ENCODE measurements at places on chromosomes 3 and 15. TPM values are rescaled to one million over a fixed set of nuclear protein-coding genes. Genes with fewer than 3 reads are reported as not detected.
A peak's percentile ranks its signal among the peaks of the same experiment; 100 is the strongest.

The PCLAF gene
- 16.6 TPM for total RNA-seq

The RPUSD3 gene
- total RNA-seq, result 47.2 TPM

The RMDN3 gene
- total RNA-seq, result 29.3 TPM

The CNTN4 gene
- 68.9 TPM for total RNA-seq

The SLC9C1 gene
- total RNA-seq, result 0.69 TPM

DNA sequence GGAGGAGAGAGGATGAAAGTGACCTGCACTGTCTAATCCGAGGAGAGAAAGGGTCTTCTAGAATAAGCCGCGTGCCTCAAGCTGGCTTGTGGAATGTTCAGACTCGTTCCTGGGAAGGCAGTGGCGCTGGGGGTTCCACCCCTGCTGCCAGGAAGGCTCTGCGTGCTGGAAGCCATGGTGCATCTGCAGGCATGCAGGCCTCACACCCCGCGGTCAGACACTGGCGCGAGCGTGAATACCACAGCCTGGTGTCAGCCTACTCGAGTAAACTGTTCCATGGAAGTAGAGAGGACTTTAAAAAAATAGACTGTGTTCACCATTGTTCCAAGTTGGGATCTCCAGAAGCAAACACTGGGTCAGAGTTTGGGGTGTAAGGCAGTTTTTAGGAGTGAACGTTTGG, 25.9 kb upstream of the GABRG3 start:
- DNase-seq, result no peak
- H3K27ac ChIP-seq, result no peak overlapping the region
- peaks cover 5% of the 10 kb centered on the region for H3K27me3 ChIP-seq
- no peak overlapping the region for H3K4me3 ChIP-seq
- H3K36me3 ChIP-seq, result no peaks in the 10 kb centered on the region
- peaks cover 11% of the 10 kb centered on the region for H3K4me1 ChIP-seq

DNA sequence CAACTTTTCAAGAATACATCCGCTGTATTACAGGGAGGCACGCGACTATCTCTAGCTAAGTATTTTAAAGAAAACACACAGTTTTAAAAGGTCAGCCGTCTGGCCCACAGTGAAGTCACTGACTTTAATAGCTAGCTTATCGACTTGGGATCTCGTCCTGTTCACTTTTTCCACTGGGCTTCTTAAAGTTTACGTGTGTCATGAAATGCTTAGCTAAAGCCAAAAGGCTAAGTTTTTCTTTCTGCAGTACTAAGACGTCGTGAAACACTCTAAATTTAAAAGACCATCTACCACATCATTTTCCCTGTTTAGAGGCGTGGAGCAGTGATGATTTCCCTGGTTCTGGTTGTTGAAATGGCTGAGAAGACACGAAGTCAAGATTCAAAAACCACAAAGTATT, 27.1 kb downstream of the LRIG1 start:
- peaks cover 19% of the 10 kb centered on the region for H3K4me1 ChIP-seq
- peak overlapping the region; percentile 6 for H3K4me3 ChIP-seq

GRCh38 chr3:49270156-49270500, 6.9 kb downstream of the C3orf62 start:
- no peak for DNase-seq
- no peaks in the 10 kb centered on the region for H3K27me3 ChIP-seq
- H3K27ac ChIP-seq, result peak overlapping the region; percentile 58
- H3K4me3 ChIP-seq, result no peak overlapping the region
- peaks cover 17% of the 10 kb centered on the region for H3K4me1 ChIP-seq

DNA sequence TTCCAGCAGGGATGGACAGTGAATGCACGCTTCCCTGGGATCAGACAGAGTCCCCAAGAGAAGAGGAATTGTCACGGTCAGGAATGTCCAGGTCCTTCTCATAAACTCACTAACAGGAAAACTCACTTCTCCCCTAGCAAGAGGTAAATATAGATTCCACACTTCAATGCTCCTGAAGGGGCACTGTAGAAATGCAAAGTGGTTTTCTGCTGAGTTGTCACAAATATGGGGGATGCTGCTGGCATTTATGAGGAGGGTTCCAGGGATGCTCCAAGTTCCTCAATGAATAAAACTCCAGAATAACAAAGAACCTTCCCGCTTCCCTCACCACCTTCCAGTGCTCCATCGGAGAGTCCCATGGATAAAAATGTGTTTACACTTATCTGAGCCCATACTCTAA, 423.4 kb downstream of the MAGI1 start:
- H3K4me3 ChIP-seq, result no peak overlapping the region
- H3K36me3 ChIP-seq, result no peaks in the 10 kb centered on the region
- no peaks in the 10 kb centered on the region for H3K27me3 ChIP-seq
- DNase-seq, result no peak

GRCh38 chr3:108488631-108489030, 21.8 kb downstream of the MYH15 start:
- H3K4me1 ChIP-seq, result peaks cover 20% of the 10 kb centered on the region
- H3K36me3 ChIP-seq, result no peaks in the 10 kb centered on the region
- no peak for DNase-seq
- no peak overlapping the region for H3K4me3 ChIP-seq

GRCh38 chr3:133457465-133458067, 57.7 kb downstream of the BFSP2 start:
- H3K36me3 ChIP-seq, result no peaks in the 10 kb centered on the region
- peaks cover 49% of the 10 kb centered on the region for H3K4me1 ChIP-seq
- no peak overlapping the region for H3K4me3 ChIP-seq
- H3K27ac ChIP-seq, result no peak overlapping the region
- H3K27me3 ChIP-seq, result no peaks in the 10 kb centered on the region

DNA sequence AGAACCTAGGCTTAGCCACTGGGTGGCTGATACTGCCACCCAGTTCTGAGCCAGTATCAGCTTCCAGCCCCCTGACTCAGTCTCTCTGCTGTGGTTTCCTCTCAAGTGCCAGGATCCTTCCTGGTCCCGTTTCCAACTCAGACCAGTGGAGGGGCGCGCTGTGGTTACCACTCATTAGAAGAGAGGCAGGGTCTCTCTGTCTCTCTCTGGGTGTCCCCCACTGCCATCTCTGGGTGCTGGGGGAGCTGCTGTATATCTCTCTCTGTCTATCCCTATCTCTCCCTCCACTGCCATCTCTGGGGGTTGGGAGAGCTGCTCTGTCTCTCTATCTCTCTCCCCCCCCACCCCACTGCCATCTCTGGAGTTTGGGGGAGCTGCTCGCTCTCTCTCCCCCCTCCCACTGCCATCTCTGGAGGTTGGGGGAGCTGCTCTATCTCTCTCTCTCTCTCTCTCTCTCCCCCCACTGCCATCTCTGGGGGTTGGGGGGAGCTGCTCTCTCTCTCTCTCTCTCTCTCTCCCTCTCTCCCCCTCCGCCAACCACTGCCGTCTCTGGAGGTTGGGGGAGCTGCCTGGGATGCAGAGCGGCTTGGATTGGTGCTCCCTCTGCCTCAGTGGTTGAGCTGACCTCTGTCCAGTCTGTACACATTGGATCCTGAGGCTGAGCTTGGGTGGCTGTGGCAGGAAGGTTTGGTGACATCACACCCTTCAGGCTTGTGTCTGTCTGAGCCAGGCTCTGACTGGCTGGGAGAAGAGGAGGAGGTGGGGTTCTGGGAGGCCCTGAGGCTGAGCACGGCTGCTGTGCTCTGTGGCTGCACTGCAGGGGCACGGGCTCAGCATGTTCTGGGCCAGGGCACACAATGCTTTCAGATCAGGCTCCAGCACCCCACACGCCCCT, 98.9 kb downstream of the APBA2 start:
- peak overlapping the region; percentile 13 for H3K27ac ChIP-seq
- H3K36me3 ChIP-seq, result peaks cover 4% of the 10 kb centered on the region
- H3K27me3 ChIP-seq, result no peaks in the 10 kb centered on the region
- DNase-seq, result no peak
